SW 1271 (cell line): ENCODE measurements at places on chromosomes 5 and 9.
A peak's percentile ranks its signal among the peaks of the same experiment; 100 is the strongest.

GRCh38 chr9:3475300-3476020 lies 50.3 kb downstream of the RFX3 start:
- no peak for DNase-seq

GRCh38 chr5:170681013-170681433 lies 102.5 kb upstream of the GABRP start:
- no peak for DNase-seq

DNA sequence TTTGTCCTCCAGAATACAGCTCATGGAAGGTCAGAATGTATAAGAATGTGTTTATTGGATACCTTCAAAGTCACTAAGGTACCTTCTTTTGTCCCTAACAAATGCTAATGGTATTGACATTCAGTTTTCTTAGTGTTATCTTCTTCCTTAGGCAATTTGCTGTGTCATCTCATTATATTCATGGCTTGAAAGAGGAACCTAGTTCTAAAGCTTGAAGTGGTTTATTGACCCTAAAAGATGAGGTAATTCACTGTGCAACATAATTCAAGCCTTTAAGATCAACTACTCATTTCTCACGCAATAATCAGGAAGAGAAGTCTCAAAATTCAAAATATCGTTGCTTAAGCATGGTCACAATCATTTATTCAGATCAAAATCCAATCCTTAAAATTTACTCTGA lies 342.7 kb upstream of the RIOK2 start:
- DNase-seq = no peak

GRCh38 chr5:39302472-39302871 lies 61.8 kb downstream of the C9 start:
- no peak for DNase-seq

GRCh38 chr5:56102889-56103288 lies 108.1 kb upstream of the IL6ST start:
- DNase-seq = no peak

- peak; percentile 69 for DNase-seq
These were observed 88.5 kb downstream of the FAM174A start for GRCh38 chr5:100623719-100624118.

DNA sequence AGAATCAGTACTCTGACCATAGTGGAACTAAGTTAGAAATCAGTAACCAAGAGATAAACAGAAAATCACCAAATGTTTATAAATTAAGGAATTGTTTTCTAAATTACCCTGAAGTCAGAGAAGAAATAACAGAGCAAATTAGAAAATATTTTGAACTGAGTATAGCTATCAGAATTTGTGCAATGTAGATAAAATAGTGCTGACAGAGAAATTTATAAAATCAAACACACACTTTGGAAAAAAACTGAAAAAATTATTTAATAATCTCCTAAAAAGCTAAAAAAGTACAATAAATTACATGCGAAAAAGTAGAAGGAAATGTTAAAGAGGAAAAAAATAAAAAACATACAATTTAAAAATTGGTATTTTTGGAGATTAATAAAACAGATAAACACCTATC lies 37.1 kb upstream of the PPP1R2B start:
- no peak for DNase-seq

GRCh38 chr5:1473746-1474145 lies 28.5 kb upstream of the SLC6A3 start:
- DNase-seq = no peak

GRCh38 chr9:137630679-137631078 lies 11.9 kb downstream of the EHMT1 start:
- DNase-seq = no peak

DNA sequence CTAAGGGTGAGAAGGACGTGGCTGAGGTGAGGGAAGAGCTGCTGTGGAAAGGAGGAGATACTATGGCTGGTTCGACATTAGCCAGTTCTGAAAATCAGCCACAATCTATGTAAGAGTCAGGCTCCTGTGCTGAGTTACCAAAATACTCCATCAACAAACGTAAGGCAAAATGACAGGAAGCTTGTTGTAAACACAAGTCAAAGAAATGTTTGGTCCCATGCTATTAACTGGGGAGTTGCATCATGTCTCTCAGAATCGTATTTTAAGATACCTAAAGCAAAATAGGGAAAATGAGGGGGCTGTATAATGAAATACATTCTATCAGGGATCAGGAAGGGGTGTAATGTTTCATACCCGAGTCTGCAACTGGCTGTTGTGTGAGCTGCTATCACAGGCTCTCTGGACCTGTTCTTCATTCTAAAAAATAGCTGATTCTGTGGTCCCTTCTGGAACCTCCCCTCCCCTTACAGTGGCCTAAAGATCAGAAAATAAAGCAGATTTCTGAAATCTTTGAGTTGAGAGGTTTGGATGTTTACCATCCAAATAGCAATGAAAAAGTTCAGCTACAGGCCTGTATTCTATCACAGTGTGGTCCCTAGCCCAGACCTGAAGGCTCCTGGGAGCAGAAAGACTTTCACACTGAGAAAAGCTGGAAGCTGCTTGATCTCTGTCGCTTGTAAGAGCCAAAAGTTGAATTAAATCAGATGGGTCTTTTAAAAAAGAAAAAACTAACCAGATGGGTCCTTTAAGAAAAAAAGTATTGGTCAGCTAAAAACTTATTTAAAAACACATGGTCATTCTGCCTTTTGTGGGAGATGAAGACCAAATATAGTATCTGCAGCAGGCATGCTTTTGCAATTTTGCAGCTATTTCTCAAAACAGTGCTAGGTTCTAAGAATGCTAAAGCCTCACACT lies 97.8 kb upstream of the SMC5 start:
- no peak for DNase-seq

DNA sequence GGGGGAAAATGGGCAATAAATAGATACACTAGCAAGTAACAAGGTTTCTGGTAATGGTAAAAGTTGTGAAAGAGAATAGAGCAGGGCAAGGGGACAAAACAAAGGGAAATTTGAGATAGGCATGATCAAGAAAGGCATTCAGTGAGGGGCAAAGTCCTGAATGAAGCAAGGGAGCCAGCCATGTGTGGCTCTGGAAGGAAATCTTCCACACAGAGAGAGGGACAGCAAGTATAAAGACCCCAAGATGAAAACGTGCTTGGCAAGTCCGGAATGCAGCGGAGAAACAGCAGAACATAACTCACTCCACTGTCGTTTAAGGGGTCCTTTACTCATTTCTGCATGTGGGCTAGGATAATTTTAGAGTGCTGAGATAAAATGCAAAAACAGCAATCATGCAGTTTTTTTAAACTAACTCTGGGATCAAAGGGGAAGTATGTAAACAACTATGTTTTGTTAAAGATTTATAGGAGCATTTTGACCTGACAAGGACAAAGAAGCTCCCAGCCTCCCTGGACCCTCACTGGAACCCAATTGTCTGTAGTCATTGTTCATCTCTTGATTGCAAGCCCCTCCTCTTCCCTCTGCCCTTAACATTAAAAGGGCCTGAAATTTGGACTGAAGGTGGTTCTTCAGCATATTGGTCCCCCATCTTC lies 22.9 kb upstream of the AOPEP start:
- no peak for DNase-seq

GRCh38 chr5:44933686-44934085 lies 124.9 kb downstream of the MRPS30 start:
- DNase-seq = no peak

GRCh38 chr9:19598722-19599121 lies 189.9 kb downstream of the ACER2 start:
- no peak for DNase-seq

- no peak for DNase-seq
These were observed 336.3 kb downstream of the RASEF start for GRCh38 chr9:82726424-82727276.

- DNase-seq = no peak
These were observed 36.4 kb downstream of the LARP1 start for GRCh38 chr5:154791535-154791934.

DNA sequence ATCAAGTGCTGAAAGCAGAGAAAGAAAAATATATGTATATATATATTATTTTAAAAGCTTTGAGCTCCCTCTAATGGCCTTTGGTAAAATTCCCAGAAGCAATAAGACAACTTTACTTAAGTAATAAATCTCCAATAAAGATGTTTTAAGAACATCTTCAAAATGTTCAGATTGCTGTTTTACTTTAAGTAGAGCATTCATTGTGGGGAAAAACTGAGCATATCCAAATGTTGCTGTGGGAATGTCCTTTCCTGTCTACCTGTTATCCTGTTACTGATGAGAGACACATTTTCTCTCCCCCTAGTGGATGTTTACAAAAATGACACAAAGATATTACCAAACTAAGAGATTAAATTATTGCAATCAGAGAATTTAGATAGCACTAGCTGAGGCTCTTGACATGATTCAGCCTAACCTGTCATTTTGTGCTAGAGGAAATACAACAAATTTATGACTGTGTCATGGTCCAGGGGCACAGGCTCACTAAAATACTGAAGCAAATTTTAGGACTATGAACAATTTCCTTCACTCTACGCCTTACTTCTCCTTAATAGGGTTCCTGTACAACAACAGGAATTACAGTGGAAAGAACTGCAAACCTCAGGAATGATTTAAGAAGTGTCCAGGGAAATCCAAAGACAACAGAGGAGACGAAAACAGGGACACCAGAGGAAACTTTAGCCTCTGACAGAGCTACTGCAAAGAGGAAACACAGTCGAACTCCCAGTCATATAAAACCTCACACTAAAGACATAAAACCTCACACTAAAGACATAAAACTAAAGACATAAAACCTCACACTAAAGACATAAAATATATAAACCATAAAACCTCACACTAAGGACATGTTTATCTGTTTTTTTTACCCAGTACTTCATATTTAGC lies 24.3 kb upstream of the PRRC1 start:
- peak; percentile 24 for DNase-seq

DNA sequence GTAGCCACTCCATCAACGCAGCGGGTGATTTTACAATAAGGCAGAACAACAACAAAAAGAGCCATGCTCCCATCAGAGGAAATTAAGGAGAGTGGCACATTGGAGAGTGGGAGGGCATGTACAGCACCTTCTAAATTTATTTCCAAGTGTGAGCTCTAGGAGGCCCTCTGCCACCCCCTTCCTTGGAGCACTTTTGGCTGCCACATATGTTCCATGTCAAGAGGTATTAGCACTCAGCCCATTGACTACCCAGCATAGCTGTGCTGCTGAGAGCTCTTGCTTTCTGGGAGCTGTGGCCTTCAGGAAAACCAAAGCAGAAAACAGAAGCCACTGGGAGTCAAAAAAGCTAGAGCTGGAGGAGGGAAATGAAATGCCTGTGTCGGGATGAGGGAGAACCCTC lies 200.2 kb upstream of the PANK3 start:
- no peak for DNase-seq

- DNase-seq = no peak
These were observed 64.6 kb downstream of the IL31RA start for GRCh38 chr5:55915783-55916182.

DNA sequence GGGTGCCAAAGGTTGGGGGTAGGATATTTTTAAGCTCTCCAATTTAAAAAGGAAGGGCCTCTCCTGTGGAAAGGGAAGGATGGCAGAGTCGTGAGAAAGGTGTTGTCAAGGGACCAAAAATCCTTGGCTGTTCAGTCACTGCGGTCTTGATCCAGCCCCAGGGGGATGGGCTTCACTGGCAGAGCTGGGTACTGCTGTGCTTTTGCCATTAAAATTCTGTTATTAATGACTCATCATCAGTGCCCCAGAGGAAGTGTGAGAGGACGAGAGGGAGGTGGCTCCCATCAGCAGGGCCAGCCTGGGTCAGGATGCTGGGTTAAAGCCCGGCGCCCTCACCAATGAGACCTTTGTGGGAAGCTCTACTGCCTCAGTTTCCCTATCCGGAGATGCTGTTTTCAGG lies 16.7 kb downstream of the PCDH12 start:
- no peak for DNase-seq

DNA sequence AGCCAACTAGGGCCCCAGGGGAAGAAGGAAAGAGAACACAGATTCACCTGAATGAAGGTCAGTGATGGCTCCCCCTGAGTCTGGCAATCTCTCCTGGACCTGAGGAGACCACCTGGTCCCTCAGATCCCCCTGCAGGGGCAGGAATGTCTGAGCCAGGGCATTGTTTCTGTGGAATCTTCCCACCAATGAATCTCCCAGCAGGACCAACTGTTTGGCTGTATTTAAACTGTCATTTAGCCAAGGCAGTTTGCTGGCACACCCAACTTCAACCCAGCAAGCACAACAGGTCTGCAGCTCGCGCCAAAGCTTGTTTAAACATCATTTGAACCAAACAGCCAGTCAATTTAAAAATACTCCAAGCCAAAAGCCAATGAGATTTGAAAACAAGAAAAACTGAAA lies 92.6 kb downstream of the SH3TC2 start:
- DNase-seq = no peak

DNA sequence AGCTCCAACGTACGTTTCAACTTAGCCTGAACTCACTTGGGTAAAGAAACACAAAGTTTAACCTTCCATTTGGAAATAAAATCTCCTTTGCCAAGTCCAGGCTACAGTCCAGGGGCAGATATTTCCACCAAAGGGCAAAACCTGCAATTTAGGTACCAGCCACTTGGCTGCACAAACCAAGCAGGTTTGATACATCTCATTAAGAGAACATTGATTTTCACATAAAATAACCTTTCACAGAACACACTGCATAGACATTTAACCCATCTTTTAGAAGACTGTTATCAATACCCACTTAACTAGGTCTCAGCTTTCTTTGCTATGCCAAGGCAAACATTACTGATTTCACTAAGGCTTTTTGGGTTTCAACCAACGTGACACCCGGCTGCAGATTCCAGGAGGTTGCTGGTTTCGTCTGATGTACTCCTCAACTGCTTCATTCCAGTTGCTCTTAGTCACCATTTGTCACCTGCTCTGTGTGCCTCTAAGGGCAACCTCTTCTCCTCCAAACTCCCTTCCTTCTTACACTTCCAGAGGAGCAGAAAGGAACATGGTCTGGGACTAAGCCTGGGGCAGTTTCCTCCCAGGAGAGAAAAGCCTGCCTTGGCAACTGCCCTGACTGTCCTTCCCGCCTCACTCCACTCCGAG lies 67.1 kb downstream of the EPB41L4B start:
- DNase-seq = no peak

DNA sequence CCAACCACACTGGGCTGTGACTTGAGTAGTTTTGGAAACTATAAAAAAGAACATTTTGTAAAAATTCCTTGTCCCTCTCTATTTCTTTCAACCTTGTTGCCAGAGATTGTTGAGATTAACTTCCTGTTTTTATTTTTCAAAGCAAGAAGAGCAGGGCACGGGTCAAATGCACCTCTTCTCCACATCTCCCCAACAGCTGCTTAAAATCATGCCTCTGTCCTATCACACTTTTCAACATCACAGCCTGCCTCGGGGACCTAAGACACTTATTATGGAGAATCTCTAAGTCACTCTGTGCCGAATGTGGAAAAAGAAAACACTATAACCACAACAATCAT lies 280.3 kb upstream of the TNC start:
- no peak for DNase-seq

- DNase-seq = no peak
These were observed 68.8 kb downstream of the TLR4 start for GRCh38 chr9:117772960-117773359.

- DNase-seq = no peak
These were observed 1.4 kb upstream of the ADAMTSL2 start for GRCh38 chr9:133532937-133533668.

GRCh38 chr9:101098392-101098791 lies 69.9 kb downstream of the PLPPR1 start:
- no peak for DNase-seq
